Activated T-cell treated with anti-CD3 and anti-CD28 coated beads, Interleukin-2, amount 50 U/mL, for 48 hours (primary cell): ENCODE measurements at places on chromosomes 16 and 17.

GRCh38 chr17:29349409-29349808 is 40.8 kb upstream of the TAOK1 start:
- no peak for DNase-seq

DNA sequence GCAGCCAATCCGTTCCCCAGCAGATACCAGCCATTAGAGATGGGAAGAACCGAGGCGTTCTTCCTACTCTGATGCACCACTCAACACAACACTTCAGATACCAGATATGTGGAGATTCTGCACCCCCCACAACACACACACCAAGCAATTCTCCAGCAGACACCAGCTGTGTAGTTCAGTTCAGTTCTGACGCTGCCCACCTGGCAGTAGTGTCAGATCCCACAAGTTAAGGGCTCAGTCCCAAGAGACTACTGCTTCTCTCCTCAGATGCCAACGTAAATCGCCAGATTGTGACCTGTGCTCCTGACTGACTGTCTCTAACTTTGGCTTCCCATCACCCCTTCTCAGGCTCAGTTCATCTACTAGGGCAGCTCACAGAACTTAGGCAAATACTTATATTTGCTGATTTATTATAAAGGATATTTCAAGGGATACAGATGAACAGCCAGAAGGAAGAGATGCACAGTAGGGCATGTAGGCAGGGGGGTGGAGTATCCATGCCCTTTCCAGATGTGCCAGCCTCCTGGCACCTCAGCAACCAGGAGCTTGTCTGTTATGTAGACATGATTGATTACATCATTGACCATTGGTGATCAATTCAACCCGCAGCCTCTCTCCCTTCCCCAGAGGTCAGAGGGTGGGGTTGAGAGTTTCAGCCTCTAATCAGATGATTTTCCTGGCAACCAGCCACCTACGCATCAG is 110.6 kb downstream of the PRKCA start:
- no peak for DNase-seq

DNA sequence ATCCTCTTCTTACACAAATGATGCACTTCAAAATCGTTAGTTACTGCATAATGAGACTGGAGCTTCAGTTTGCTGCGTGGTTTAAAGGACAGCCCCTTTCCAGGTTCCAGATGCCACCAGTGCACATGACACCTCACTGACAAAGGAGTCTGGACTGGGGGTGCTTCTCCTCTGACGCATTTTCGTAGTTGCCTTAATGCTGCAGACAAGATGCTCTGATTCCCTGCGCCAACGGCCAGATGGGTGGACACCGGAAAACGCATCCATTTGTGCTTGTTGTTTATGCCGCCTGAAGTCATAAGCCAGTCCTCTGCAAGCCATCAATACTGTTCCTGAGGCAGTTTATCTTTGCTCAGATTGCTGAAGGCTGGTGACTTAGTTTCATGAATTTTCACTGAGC is 16.0 kb downstream of the FBXO31 start:
- no peak for DNase-seq

GRCh38 chr17:76848670-76849069 is 19.5 kb upstream of the MGAT5B start:
- DNase-seq = no peak

GRCh38 chr16:4306470-4307214 is 9.2 kb upstream of the GLIS2 start:
- DNase-seq = peak; percentile 48
